Inflammatory macrophage (primary cell): ENCODE measurements at places on chromosomes 2 and 18.
A peak's percentile ranks its signal among the peaks of the same experiment; 100 is the strongest.

DNA sequence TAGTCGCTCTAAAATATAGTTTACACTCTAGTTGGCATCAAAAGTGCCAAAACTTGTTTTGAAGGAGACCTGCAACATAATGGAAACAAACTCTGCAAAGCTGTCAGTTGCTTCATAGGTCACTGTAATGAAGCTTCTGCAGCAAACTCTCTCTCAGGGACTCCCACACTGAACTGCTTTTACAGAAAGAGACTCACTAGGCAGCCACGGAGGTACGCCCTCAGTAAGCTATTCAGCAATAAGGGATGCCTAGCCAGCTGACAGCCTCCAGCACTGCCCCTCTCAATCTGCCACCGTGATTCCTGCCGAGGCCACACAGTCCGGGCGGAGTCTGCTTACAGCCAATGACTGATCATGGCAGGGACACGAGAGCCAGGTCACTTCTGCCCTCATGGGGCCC is 51.1 kb downstream of the COLEC12 start:
- no peak for DNase-seq

DNA sequence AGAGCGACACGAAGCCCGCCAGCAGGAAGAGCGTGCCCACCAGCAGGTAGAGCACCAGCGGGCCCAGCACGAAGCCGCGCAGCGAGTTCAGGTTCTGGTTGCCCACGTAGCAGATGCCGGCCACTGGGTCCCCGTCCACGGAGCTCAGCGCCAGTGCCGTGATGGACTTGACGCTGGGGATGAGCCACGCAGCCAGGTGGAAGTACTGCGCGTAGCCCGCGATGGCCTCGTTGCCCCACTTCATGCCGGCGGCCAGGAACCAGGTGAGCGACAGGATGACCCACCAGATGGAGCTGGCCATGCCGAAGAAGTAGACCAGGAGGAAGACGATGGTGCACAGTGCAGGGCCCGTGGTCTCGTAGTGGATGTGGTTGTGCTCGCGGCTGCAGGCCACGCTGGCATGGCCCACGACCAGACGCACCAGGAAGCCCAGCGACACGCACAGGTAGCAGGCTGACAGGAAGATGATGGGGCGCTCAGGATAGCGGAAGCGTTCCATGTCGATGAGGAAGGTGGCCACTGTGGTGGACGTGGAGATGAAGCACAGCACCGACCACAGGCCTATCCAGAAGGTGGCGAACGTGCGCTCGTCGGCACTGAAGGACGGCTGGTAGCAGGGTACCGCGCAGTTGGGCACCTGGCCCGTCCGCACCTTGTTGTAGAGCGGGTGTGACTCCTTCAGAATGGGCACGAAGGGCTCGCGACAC is 2.1 kb downstream of the FZD5 start:
- peak; percentile 33 for DNase-seq

DNA sequence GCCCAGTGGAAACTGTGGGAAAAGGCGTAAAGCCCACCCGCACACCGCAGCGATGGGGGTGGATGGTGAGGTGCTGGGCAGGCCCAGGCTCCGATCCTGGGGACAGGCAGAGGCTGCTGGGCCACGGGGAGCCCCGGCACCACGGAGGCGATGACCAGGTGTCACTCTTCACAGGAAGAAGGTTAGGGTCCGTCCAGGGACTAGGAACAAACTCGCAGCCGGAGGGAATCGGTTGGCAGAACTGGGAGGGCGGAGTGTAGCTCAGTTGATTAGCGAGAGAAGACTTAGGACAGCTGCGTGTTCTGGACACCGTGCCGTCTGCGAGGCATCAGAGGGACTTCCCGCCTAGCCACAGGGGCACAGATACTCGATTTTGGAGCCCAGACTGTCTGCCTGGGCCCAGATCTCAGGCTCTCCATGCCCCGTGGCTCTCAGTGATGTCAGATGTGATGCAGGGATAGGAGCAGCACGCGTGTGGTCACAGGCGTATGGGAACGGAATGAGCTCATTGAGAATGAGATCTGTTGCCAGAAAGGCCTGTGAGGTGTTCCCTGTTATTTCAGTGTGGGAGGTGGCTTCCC is 16.1 kb upstream of the ALLC start:
- no peak for DNase-seq

GRCh38 chr18:27214831-27215230 is 29.7 kb upstream of the CHST9 start:
- no peak for DNase-seq

GRCh38 chr2:212426637-212427412 is 111.8 kb downstream of the ERBB4 start:
- no peak for DNase-seq

DNA sequence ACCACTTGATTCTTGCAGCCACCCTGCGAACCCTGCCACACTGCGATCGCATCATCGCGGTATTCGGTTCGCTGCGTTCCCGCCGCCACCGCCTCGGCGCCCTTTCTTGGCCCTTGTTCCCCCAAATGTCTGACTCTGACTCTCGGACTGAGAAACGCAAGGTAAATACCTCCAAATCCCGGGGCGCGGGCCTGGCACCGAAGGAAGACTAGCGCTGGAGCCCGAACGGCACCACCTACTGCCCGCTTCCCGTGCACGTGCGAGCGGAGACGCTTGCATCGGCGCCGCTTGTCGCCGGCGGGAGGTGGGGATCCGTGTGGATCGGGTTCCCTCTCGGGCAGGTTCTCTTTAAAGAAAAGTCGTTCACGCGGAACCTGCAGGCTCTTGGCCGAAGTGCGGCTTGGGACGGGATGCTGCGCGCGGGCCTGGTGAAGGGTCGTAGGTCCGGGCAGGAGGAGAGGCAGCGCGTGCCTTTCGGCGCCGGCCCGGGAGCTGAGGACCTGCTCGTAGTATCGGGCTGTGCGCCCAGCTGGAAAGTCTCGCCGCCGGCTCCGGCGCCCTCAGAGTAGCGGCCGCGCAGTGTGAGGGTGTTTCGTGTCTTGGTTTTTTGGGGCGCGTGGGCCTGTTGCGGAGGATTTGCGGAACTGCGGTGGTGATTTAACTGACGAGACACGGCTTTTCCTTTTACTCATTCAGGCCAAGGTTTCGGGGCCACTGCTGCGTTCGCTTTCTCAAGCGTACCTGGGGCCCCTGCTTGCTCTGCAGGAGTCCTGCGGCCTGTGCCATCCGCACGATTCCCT is 514 bp downstream of the BCL2L11 start:
- peak; percentile 56 for DNase-seq

DNA sequence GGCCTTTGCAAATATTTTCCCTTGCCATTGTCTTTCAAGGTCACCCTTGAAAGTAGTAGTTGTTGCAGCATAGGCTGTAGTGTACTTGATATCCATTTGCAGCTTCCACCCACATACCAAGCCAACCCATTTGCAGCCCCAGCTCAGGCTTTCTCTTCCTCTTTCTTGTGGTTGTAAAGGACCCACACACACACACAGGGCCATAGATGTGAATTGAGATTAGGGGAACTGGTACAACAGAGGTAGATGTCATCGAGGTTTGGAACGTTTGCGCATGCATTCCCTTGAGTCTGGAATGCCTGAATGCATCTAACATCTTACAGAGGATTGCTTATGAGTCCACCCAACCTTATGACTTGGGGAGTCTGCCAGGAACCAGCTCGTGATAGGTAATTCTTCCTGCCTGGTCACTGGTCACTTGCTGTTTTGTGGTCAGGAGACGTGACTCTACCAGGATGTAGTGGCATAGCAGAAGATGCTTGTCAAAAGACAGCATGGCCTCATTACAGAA is 91.9 kb downstream of the MRPS9 start:
- peak; percentile 94 for DNase-seq

- no peak for DNase-seq
These were observed 312.1 kb upstream of the CHST9 start for GRCh38 chr18:27497246-27497645.

DNA sequence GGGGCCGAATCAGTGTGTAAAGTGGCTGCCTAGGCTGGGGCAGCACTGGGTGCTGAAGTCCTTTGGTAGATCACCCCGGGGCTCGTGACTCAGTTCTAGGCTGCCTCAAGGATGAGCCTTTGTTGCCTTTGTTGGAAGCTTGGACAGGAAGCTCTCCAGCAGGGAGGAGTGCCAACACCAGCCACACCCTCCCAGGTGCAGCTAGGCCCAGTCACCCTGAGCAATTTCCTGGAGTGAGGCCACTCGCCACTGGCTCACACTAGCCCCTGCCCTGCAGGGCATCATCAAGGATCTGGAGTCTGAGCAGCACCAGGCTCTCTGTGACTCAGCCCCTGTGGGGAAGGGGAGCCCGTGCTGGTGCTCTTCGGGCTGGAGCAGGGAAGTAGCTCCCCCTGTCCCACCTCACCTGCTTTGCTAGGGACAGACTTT is 6.7 kb upstream of the SDC1 start:
- DNase-seq, result no peak

DNA sequence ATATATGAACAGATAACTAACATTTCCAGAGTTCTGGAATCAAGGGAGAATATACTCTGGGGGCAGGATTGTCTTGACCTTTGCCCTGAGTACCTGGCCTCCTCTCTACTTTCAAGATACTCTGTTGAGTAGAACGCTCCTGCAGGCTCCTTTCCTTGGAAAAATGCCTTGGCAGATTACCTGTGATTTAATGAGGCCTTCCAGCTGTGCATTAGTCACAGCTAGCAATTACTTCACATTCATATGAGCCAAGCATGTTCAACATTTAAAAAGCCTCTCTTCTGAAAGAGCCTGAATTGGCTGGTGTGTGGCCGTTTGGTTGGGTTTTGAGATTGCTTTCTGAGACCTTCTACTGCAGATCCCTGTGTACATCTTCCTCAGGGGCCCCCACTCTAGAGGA is 142.2 kb downstream of the PLCL1 start:
- DNase-seq, result no peak

DNA sequence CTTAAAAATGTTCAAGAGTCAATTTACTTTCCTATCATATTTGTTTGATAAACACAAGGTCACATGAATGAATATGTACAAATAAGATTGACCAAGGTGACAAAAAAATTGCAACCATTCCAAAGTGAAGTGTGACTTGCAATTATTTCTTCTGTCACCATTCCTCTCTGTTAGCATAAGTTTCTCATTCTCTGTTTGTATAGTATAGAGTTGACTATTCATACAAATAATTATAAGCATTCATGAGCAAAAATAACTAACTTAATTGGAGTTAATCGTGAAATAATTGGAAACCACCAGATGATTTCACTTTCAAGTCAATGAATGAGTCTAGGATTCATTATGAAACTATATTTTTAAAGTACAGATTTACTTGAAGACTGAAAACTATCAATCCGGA is 42.1 kb downstream of the PGAP1 start:
- no peak for DNase-seq

DNA sequence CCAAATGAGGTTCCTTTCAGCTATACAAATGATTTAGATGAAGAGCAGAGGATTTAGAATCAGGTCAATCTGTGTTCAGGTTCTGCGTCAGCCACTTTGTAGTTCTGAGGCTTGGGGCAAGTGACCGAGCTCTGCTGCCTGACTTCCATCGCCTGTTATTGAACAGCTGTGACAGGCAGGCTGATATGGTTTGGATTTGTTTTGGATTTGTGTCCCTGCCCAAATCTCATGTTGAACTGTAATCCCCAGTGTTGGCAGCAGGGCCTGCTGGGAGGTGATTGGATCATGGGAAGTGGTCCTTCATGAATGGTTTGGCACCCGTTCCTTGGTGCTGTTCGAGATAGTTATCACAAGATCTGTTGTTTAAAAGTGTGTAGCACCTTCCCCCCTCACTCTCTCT is 18.6 kb downstream of the TYMS start:
- DNase-seq, result no peak
